CD8-positive, alpha-beta memory T cell (primary cell): ENCODE measurements at places on chromosomes 2 and 18. TPM values are rescaled to one million over a fixed set of nuclear protein-coding genes. Genes with fewer than 3 reads are reported as not detected.

GRCh38 chr18:51275712-51276476 is 78.4 kb upstream of the MEX3C start:
- H3K4me3 ChIP-seq, result no peak overlapping the region
- DNase-seq, result no peak
- no peaks in the 10 kb centered on the region for H3K36me3 ChIP-seq
- H3K27me3 ChIP-seq, result no peaks in the 10 kb centered on the region
- no peak overlapping the region for H3K27ac ChIP-seq

GRCh38 chr2:119771331-119771730 is 11.6 kb downstream of the PTPN4 start:
- DNase-seq, result no peak
- H3K4me3 ChIP-seq, result no peak overlapping the region

DNA sequence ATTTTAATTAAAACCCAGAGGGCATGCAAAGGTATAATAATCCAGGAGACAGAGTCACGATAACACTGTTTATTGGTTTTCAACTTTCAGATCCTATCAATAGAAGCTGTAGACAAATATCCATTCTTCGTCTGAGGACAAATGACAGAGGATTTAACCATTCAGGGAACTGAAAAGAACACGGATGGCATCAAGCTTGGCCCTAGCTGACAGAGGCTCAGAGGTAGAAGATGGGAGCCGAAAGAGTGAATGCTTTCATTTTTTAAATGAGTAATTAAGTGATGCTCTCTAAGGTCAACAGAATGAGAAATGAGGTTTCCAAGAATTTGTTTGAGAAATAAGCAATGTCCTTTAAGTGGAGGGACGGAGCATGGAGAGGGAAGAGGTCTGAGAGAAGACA is 62.1 kb downstream of the BCL2 start:
- no peak for DNase-seq
- peaks cover 20% of the 10 kb centered on the region for H3K4me1 ChIP-seq
- H3K27me3 ChIP-seq, result no peaks in the 10 kb centered on the region

DNA sequence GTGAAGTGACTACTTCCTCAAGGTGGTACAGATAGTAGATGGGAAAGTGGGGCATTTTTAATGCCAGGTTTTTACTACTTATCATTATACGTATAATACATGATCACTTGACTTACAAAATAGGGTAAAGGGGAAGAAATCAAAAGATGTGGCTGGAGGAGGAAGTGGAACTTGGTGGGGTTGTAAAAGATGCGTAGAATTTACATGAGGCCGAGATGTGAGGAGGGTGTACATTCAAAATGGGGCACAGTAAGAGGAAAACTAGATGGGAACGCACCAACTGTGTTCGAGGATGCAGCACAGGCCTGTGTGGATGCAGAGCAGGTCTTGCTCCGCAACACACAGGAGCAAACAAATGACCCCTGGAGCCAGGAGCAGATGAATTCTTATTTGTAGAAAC is 403.3 kb downstream of the TXNL1 start:
- no peaks in the 10 kb centered on the region for H3K4me1 ChIP-seq
- no peak overlapping the region for H3K4me3 ChIP-seq
- H3K36me3 ChIP-seq, result no peaks in the 10 kb centered on the region
- no peak overlapping the region for H3K27ac ChIP-seq
- H3K27me3 ChIP-seq, result no peaks in the 10 kb centered on the region

DNA sequence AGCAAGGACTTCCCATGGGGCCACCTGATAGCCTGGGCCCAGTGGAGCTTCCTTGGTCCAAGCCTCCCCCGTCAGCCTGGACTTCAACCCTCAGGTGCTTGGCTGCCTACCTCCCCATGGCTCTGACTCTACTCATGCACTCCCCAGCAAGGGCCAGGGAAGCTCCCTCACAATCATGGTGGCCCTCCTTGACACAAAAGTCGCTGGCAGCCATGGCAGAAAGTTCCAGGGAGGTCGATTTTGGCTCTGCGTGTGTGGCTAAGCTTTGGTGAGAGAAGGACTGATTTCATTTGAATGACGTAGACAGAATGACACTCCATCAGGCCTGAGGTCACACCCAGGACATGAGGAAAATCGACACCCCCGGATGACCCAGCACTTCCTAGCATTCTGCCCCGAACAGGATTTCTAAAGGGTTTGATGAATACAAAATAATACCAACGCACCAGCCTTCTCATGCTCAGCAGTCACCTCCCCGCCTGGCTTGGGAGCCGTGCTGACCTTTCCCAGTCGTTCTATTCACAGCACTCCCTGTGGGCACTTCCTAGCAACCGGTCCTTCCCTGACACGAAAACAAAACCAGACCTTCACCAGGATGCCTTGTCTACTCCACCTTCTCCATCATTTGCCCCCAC is 52.7 kb downstream of the LBH start:
- H3K36me3 ChIP-seq, result no peaks in the 10 kb centered on the region
- no peak overlapping the region for H3K4me3 ChIP-seq
- no peak overlapping the region for H3K27ac ChIP-seq
- no peaks in the 10 kb centered on the region for H3K27me3 ChIP-seq
- peaks cover 19% of the 10 kb centered on the region for H3K4me1 ChIP-seq

GRCh38 chr2:95024960-95025405 is 525 bp upstream of the MAL start:
- H3K4me1 ChIP-seq, result peaks cover 46% of the 10 kb centered on the region
- H3K27ac ChIP-seq, result no peak overlapping the region
- no peaks in the 10 kb centered on the region for H3K36me3 ChIP-seq
- no peaks in the 10 kb centered on the region for H3K27me3 ChIP-seq

GRCh38 chr2:42770288-42771131 is 6.6 kb upstream of the OXER1 start:
- no peak for DNase-seq
- H3K27me3 ChIP-seq, result no peaks in the 10 kb centered on the region
- no peak overlapping the region for H3K4me3 ChIP-seq
- no peak overlapping the region for H3K27ac ChIP-seq
- no peaks in the 10 kb centered on the region for H3K36me3 ChIP-seq
- H3K4me1 ChIP-seq, result no peaks in the 10 kb centered on the region

DNA sequence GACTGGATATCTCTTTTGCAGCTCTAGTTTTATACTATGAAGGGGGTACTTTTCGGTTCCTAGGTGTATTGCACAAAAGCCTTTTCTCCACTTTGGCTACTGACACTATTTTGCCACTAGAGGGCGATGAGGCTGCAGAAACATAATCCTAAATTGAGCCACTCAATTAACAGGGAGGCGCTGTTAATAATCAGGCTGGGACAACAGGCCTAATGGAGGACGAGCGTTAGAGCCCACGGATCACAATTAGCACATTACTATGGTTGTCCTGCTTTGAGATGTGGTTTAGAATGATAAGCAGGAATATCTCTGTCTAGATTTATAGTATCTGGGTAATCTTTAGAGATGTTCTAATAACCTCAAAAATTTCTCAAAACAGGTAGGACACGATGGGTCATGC is 62.2 kb upstream of the PMAIP1 start:
- H3K36me3 ChIP-seq, result no peaks in the 10 kb centered on the region
- H3K27ac ChIP-seq, result no peak overlapping the region
- no peak overlapping the region for H3K4me3 ChIP-seq
- peak; percentile 14 for DNase-seq
- no peaks in the 10 kb centered on the region for H3K27me3 ChIP-seq
- H3K4me1 ChIP-seq, result no peaks in the 10 kb centered on the region

DNA sequence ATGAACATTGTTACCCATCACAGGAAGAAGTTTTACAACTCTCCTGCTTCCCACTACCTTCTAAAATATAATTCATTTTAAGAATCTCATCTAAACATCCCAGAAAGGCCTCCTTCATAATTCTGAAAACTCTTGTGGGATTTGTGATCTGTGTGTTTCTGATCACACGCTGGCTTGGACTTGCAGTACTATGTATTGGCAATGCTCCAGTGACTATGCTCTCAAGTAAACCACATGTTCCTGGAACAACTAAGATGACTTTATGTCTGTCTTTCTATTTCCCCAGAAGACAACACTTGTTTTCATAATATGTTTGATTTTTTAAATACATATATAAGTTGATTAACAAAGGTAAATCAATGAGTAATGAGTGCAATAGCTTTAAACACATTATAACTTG is 376.6 kb upstream of the NETO1 start:
- no peaks in the 10 kb centered on the region for H3K4me1 ChIP-seq
- H3K27ac ChIP-seq, result no peak overlapping the region
- no peaks in the 10 kb centered on the region for H3K36me3 ChIP-seq
- H3K27me3 ChIP-seq, result no peaks in the 10 kb centered on the region
- no peak for DNase-seq

Gene METAP1D
- 10.2 TPM for total RNA-seq

DNA sequence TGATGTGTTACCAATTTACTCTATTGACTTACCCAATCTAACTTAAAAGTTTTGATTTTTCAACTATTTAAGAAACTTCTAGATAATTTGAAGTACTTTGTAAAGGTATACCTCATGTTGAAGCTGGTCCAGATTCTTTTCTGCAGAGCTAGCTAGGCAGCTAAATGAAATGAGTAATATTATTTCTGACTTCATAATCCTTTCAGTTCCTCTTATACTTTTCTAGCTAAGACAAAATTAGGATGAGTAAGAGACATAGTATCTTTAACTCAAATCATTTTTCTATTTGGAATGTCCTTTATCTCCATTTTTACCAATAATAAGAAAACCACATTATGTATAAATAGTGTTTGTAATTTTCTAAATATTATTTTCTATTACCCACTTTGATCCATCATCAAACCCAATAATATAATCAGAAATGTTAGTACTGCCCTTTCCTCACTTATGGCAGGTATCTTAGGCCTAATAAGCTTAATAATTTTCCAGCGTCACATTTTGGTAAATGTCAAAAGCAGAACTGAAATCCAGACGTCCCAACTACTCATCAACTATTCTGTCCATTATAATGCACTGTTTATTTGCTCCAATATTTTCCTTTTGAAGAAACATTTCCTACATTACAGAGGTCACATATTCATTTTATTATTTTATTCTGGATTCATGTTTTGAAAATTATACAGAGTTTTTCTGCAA is 456.6 kb downstream of the THSD7B start:
- H3K27ac ChIP-seq, result no peak overlapping the region
- no peaks in the 10 kb centered on the region for H3K27me3 ChIP-seq
- no peak overlapping the region for H3K4me3 ChIP-seq
- DNase-seq, result no peak
- no peaks in the 10 kb centered on the region for H3K36me3 ChIP-seq
- no peaks in the 10 kb centered on the region for H3K4me1 ChIP-seq

DNA sequence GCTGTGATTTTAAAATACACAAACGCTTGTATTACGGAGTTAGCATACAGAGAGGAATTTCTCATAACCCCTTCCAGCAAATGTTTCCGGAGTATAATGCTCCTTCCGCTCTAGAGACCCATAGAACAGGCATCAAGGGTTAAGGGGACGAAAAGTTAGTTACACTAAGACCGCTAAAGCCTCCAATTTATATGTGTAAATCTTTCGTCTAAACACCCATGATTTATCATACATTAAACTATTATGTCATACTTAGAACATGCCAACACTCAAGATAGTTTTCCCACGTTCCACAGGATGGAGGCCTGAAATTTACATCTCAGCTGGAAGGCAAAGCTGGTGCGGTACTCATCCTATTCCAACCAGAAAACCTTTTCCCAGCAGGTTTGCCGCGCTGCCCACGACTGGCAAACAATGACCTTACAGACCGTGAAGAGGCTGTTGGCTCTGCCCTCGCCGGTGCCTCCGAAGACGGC is 650 bp downstream of the ORMDL1 start:
- H3K27me3 ChIP-seq, result no peaks in the 10 kb centered on the region
- no peak for DNase-seq
- H3K27ac ChIP-seq, result peak overlapping the region; percentile 92
- peak overlapping the region; percentile 89 for H3K4me3 ChIP-seq

- no peaks in the 10 kb centered on the region for H3K27me3 ChIP-seq
- H3K4me3 ChIP-seq, result no peak overlapping the region
- no peaks in the 10 kb centered on the region for H3K4me1 ChIP-seq
- H3K27ac ChIP-seq, result no peak overlapping the region
- no peak for DNase-seq
These were observed 146.1 kb downstream of the SEPTIN10 start for GRCh38 chr2:109467701-109468100.

DNA sequence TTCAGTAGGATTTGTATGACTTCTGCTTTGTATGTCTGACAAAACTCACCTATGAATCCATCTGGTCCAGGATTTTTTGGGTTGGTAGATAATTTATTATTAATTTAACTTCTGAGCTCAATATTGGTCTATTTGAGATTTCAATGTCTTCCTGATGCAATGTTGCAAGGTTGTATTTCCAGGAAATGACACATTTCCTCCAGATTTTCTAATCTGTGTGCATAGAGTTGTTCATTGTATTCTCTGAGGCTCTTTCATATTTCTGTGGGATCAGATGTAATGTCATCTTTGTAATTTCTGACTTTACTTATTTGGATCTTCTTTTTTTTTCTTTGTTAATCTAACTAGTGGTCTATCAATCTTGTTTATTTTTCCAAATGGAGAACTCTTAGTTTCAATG is 584.7 kb upstream of the SETBP1 start:
- H3K36me3 ChIP-seq, result no peaks in the 10 kb centered on the region
- no peak overlapping the region for H3K27ac ChIP-seq
- no peak overlapping the region for H3K4me3 ChIP-seq
- H3K4me1 ChIP-seq, result no peaks in the 10 kb centered on the region
- no peak for DNase-seq
- no peaks in the 10 kb centered on the region for H3K27me3 ChIP-seq

Gene SPC25
- total RNA-seq, result 24.1 TPM

DNA sequence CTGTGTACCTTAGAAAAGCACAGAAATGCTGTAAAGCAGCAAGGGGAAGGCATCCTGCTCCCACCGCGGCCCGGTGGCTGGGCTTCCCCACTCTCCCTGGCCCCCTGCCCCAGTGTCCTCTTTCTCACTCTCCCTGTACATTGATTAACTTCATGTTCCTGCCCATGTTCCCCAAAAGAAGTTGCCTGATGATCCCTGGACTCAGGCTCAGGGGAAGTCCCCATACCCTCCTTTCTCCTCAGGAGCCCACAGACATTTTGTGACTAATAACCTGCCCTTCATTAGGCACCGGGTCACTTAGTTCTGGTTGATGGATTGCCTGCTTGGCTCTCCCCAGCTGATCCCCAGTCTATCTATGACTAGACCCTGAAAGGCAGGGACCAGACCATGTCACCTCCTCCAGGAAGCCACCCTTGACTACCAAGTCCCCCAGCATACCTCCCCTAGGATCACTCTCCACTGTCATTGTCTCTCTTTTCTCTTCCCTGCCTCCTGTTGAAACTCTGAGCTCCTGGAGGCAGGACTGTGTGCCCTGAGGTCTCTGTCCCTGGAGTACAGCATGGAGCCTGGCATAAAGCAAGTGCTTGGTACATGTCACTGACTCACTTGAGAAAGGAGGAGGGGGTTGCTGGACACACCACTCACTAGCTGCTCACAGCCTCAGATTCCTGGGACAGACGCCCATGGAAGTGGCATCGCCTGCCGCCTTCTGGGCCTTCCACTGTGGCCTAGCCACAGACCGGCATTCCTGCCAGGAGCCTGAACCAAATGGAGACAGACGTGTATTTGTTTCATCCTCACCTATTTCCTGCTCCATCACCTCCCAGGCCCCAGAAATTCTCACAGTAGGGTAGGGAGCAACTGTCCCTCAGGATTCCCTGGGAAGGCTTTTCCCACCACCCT is 13.5 kb downstream of the MALL start:
- no peaks in the 10 kb centered on the region for H3K27me3 ChIP-seq
- no peaks in the 10 kb centered on the region for H3K36me3 ChIP-seq
- H3K4me3 ChIP-seq, result no peak overlapping the region
- H3K27ac ChIP-seq, result no peak overlapping the region
- no peak for DNase-seq
- H3K4me1 ChIP-seq, result no peaks in the 10 kb centered on the region
